Stomach (tissue), 19 donors: ENCODE measurements at places on chromosomes 16 and 17. TPM values are rescaled to one million over a fixed set of nuclear protein-coding genes. Genes with fewer than 3 reads are reported as not detected.
A peak's percentile ranks its signal among the peaks of the same experiment; 100 is the strongest.

GRCh38 chr16:85960486-85961046 is 61.6 kb downstream of the IRF8 start:
- DNase-seq, result no peak

DNA sequence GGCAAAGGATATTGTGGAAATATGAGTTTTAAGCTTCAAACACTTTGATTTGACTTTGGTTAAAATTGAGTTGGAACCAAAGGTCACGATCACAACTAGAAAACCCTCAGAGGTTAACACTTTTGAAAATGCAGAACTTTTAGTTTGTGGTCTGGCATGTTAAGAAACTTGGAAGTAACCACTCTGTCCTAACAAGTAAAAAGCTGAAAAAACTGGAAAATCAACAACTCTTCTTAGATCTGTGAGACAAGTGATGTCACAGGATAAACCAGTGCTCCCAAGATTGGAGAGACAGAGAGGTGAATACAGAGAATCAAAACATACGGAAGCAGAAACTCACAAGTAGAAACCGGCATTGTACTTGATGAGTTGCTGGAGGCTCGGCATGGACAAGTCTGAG is 17.4 kb downstream of the MFSD6L start:
- no peak for DNase-seq

Gene MT4
- total RNA-seq, result not detected

GRCh38 chr16:83806731-83807130 is 1.0 kb upstream of the HSBP1 start:
- DNase-seq, result no peak

Gene CMTM1
- not detected for total RNA-seq

- DNase-seq, result no peak
Observed at GRCh38 chr17:31752584-31752983, 106.5 kb downstream of the COPRS start.

GRCh38 chr17:42775534-42776098 is 2.4 kb downstream of the VPS25 start:
- DNase-seq, result no peak

DNA sequence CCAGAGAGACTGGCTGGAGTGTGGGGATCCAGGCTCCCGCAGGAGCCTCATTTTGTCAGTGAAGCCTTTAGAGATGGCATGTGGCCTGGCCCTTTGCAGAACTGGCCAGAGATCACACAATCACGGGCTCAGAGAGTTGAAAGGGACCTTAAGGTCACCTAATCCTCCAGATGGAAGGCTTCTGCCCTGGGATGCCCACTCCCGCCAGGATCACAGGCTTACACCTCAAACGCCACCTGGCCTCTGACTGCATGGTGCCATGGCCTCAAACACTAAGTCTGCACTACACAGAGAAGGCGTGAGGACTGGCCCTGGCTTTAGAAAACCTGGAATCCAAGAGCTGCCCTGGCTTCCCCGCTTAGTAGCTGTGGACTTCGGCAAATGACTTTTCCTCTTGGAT is 306.8 kb upstream of the CCL2 start:
- no peak for DNase-seq

GRCh38 chr17:21285164-21286065 is 904 bp downstream of the MAP2K3 start:
- peak; percentile 61 for DNase-seq

GRCh38 chr16:73170612-73171038 is 122.7 kb upstream of the ZFHX3 start:
- DNase-seq, result peak; percentile 54

Gene HBM
- not detected for total RNA-seq

- peak; percentile 90 for DNase-seq
Observed at GRCh38 chr16:49876716-49877129, 20.8 kb upstream of the ZNF423 start.

- DNase-seq, result peak; percentile 45
Observed at GRCh38 chr16:19935694-19936093, 51.0 kb upstream of the GPRC5B start.

Gene TEX19
- total RNA-seq, result not detected

DNA sequence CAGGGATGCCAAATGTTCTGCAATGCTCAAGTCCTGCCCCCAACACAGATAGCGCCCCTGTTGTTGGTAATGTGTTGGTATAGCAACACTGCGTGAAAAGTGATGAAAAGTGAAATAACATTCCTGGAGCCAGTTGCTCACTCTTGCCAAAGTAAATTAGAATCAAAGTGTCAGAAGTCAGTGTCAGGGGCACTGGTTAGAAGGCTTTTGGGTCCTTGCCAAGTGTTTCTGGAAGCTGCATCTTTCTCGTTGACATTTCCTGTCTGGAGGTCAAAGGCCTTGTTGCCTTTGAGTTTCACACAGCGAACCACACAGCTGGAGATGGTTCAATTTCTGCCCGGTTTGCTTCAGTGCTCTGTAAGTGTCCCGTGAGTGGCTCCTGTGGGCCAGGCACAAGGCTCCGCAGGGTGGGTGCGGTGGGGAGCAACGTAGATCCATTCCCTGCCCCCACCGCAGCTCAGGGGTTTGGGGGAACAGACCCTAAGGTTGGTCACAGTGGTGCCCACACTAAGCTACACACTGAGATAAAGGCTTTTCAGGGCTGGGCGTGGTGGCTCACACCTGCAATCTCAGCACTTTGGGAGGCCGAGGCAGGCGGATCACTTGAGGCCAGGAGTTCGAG is 3.6 kb upstream of the SLC16A5 start:
- DNase-seq, result no peak

Gene HBA1
- total RNA-seq, result not detected

DNA sequence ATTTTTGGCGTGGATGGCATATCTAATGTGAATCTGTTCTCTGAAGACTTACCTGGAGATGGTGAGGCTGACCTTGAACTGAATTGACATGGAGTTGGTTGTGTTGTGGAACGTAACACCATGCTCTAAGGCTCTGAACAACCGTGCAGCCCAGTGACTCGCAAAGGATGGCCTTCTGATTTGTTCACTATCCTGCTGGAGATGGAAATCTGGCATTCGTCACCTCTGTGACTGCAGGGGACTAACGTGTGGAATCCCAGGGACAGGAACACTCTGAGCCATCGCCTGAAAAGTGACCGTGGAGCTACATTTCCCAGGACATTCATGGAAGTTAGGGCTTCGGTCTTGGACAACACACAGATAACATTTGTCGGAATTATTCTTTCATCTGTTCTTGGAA is 61.1 kb downstream of the BANP start:
- DNase-seq, result no peak

GRCh38 chr17:79792341-79792871 is 4.5 kb downstream of the CBX8 start:
- DNase-seq, result no peak

DNA sequence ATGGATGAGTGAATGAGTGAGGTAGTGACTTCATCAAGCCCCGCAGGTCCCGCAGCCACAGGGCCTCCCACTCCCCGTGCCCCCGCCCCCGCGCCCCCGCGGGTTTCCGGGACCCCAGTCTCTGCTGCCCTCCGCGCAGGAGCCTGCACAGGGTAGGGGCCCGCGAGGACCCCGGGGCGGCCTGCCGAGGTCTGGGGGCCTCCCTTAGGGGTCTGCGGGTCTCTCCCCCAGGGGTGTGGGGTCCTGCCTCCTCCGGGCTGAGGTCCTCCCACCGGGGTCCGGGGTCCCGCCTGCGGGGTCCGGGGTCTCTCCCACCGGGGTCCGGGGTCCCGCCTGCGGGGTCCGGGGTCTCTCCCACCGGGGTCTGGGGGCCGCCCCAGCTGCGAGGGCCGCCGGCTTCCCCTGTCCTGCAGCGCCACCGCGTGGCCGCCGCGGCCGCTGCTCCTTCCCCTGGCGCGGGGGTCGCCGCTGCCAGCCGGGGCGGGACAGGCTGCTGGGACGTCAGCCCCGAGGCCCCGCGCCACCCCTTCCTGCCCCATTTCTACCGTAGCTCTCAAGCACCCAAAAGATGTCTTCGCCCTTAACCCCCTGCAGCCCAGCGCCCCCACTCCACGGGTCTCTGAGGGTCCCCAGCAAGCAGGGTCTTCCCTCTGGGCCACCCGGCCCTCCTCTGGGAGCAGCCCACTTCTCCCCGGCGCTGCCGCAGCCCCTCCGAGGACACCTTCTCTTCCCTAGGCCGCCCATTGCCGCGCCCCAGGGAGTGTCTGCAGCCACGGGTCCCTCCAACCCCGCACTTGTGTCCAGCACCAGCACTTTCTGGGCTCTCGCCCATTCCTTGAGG is 10.4 kb upstream of the CHMP6 start:
- DNase-seq, result peak; percentile 73

Gene PIRT
- total RNA-seq, result not detected

DNA sequence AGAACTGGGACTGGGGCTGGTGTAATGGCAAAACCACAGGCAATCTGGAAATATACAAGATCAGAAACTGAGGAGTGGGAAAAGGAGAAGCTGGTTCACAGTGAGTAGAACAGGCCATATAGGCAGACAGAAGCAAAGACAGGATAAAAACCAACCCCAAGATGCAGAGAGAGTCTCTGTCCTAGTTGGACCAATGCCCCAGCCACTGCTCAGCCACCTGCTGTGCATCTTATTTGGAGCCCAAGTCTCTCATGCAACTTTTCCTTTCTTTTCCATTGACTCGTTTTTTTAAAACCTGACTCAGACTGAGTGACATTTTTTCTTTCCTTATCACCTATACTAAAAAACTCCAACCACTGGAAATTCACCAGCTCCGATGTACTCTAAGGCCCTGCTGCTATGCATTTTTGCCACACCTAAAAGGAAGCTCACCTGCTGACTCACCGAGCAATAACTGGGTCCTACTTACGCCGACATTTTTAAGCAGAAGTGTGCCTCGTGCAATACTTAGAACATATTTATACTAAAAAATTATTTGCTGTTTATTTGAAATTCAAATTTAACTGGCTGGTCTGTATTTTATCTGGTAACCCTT is 100.8 kb upstream of the XYLT1 start:
- DNase-seq, result no peak

GRCh38 chr16:3879258-3879886 is 1.1 kb downstream of the CREBBP start:
- peak; percentile 57 for DNase-seq
